ENCODE measurements at places on chromosomes 5 and 9. TPM values are rescaled to one million over a fixed set of nuclear protein-coding genes. Genes with fewer than 3 reads are reported as not detected.

The PCDHGA10 gene
- 2.4 TPM for total RNA-seq

The DAB2IP gene
- 22.5 TPM for total RNA-seq

The LHX6 gene
- total RNA-seq, result 5.0 TPM

DNA sequence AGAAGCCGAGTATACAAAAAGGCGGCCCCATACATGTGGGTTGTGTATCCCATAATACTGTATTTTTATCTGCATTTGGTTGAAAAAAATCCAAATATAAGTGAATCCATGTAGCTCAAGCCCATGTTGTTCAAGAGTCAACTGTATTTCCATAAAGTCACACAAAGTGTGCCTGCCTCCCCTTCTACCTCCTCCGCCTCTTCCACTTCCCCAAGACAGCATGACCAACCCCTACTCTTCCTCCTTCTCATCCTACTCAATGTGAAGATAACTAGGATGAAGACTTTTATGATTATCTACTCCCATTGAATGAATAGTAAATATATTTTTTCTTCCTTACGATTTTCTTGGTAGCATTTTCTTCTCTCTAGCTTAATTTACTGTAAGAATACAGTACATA is 92.7 kb downstream of the RFX3 start:
- no peaks in the 10 kb centered on the region for H3K27me3 ChIP-seq
- DNase-seq, result no peak

DNA sequence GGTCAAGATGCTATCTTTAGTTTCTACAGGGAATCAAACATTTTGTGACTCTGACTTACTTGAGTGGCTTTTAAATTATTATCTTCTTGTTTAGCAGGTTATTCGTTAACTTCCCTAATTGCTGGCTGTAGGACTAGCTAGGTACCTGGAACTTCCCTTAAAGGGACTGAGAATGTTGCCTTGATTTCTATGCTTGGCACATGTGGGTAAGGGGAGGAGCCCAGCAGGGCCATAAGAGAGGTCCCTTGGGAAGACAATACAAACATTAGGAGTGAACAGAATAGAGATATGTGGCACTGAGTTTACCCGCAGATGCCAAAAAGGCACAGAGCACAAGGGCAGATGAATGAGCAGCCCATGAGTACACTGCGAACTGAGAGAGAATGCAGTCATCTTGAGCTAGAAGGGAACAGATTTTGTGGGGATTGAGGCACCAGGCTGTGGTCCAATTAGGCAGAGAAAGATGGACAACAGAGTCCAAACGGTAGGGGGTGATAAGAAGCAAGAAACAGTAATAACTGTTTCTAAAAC is 9.8 kb downstream of the CKMT2 start:
- no peaks in the 10 kb centered on the region for H3K4me1 ChIP-seq
- no peak overlapping the region for H3K4me3 ChIP-seq
- H3K27me3 ChIP-seq, result no peaks in the 10 kb centered on the region
- DNase-seq, result no peak

DNA sequence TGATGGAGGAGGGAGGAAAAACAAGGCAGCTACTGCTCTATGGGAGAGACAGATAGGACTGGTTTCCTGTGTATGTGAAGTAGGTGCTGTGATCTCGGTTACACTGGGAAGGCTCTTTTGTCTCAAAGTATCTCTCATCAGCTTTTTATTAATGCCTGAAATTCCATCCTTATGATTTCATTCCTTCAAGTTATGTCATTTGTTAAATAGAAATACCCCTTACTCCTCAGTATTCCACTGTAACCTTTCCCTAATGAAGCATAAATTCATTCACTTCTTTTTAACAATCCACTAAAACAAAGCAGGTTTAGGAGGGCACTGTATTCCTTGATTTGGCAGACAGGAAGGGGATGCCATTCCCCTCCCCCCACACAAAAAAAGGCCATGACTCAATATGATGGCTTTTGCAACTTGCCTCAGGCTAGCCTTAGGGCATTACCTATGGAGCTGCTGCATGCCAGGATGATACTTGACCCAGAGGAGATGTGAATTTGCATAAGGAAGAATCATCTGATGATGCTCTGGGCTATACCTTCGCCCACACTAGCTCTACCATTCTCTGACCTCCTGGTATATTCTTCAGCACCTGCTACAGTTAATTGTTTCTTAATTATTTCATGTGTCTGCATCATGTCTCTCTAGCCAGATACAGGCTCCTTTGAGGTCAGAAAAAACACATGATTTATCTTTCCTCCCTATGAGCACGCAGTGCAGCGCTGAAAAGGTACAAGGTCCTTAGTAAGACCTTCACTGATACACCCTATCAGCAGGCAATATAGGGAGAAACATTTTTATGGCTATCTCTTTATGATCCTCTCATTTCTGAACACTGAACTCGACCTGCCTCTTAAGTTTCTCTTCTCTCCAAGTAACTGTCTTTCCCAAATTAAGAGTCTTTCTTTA is 26.3 kb downstream of the NR3C1 start:
- H3K36me3 ChIP-seq, result no peaks in the 10 kb centered on the region
- DNase-seq, result no peak
- H3K4me3 ChIP-seq, result no peak overlapping the region
- H3K27me3 ChIP-seq, result no peaks in the 10 kb centered on the region
- H3K4me1 ChIP-seq, result no peaks in the 10 kb centered on the region
- no peak overlapping the region for H3K27ac ChIP-seq

The CNTLN gene
- 25.1 TPM for total RNA-seq

- H3K4me3 ChIP-seq, result no peak overlapping the region
- no peak overlapping the region for H3K27ac ChIP-seq
- no peak for DNase-seq
- no peaks in the 10 kb centered on the region for H3K36me3 ChIP-seq
- no peaks in the 10 kb centered on the region for H3K27me3 ChIP-seq
Measured at GRCh38 chr5:1278656-1279442, 16.0 kb downstream of the TERT start.

The F12 gene
- not detected for total RNA-seq
